ENCODE measurements at places on chromosomes 3 and 15.

DNA sequence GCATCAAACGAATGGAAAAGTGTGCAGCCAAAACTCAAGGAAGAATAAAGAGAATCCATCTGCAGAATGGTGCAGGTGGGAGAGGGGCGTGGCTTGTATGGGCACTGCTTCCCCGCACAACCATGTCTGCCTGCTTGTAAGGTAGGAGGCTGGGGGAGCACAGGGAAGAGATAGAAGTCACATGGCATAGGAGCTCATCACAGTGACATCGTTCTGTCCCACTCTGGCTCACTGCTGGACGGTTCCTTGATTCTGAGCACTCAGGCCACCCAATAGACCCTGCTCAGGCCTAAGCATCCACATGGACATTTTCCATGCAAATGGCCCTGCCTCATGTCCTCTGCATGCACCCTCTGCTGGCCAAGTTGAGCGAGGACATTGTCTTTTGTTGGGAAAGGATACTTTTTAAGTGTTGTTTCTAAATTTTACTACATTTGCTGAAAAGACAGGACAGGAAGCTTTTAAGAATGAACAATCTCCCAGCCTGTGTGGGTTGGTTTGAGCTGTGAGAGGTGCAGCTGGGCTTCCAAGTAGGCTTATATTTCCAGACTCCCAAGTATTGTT is 3.1 kb downstream of the MYLK start:
- DNase-seq: no peak

GRCh38 chr15:33679061-33679460 is 289.2 kb upstream of the CHRM5 start:
- no peak for DNase-seq

DNA sequence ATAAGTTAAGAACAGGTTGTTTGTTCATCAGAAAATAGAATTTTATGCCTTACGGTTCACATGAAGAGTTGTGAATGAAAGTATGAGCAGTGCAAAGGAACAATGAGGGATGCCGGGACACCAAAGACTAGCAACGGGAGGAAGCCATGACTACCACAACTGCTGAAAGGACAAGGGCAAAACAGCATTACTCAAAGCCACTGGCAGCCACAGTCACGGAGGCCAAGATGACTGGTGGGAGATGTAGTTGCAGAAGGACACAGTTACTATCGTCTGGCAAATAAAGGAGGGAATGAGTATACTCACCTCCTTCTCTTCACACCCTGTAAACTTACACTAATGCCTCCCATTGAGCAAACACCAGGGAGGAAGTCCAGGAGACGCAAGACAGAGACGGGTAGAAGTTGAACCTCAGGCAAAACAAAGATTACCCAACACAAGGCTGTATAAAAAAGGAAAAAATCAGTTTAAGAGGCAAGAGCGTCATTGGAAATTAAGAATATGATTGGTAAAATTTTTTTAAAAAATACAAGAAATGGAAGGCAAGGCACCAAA is 675.5 kb downstream of the FHIT start:
- no peak for DNase-seq

DNA sequence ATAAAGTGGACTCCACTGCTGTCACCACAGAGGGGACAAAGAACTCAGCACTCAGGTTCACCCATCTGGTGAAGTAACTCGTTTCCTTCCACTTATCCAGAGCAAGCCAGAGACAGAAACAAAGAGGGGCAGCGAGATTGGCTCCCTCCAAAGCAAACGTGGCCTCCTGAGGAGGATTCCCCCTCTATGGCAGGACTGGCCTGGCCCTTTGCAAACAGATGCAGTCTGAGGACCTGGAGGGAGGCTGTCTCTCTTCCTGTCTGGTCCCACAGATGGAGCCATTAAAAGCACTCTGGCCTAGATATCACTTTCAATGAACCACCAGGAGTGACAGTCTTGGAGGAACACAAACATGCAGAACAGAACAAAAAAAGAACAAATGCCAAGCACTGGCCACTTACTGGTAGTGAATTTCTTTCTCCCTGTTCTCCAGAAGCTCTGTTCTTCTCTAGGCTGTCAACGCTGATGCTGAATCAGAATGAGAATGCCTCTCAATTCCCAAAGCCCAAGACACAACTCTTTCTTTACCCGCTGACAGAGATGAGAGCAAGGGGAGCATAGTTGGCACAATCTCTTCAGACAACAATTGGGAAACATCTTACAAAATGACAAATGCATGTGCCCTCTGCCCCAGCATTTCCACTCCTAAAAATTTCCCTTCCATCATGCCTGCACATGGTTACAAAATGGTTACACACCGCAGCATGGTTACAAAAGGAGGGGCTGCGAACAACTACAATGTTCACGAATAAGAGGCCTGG is 14.3 kb downstream of the KLHL25 start:
- DNase-seq: no peak

DNA sequence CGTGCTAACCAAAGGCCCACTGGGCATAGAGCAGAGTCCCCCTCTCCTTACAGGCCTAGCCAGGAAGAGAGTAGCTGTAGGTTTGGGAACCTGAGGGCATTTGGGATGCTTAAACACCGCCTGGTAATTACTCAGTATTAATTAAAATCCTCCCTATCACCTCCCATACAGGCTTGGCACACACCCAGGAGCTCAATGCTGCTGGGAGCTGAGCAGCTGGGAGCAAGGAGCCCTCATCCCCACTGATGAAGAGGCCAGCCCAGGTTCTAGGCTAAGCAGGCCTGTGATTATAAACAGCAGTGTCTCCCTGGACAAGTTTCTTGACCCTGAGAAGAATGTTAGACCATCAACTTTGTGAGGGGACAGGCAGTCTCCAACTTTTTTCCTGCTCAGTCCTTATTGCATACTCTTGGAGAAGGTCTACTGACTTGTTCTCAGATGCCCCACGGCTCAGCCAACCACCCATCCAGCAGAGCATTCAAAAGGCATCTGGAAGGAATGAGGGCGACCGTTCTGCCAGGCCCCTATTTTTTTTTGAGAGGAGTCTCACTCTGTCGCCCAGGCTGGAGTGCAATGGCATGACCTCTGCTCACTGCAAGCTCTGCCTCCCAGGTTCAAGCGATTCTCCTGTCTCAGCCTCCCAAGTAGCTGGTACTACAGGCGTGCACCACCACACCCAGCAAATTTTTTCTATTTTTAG is 1.3 kb upstream of the PRKAR2A start:
- no peak for DNase-seq

GRCh38 chr15:57218826-57219576 is 157.3 kb upstream of the CGNL1 start:
- DNase-seq: no peak

DNA sequence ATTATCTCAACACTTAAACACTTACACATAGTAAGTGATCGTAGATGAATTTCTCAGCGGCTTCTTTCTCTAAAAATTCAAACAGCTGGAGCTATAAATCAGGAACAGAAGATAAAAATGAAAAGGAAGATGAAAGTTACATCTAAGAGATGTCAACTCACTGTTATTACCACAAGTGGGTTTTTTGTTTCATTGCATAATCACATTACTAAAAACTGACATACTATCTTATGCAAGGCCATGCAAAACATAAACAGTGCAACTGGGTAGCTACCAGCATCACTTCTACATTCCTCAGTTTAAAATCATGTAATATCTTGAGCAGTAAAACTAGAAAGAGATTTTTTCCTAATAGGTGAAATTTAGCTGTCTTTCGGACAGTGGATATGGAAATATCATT is 14.9 kb downstream of the MINDY4B start:
- DNase-seq: no peak

DNA sequence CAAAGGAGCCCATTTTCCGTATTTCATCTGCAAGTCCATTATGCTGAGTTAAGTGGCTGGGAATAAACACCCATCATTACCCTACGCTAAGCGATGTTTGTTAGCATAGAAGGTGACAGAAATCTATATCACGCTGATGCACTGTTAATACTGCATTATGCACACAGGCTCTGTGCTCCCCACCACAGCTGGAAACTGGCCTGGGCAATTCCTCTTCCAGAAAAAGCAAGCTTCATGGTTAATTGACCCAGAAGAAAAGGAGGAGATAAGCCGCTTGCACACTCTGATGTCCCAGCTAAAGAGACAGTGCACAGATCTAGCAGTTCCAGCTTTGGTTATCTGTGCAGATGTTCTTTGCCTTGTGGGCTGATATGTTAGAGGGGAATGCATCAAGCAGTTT is 232.6 kb downstream of the NTRK3 start:
- DNase-seq: no peak

- DNase-seq: no peak
Observed at GRCh38 chr3:113927556-113927955, 20.3 kb upstream of the ZDHHC23 start.

DNA sequence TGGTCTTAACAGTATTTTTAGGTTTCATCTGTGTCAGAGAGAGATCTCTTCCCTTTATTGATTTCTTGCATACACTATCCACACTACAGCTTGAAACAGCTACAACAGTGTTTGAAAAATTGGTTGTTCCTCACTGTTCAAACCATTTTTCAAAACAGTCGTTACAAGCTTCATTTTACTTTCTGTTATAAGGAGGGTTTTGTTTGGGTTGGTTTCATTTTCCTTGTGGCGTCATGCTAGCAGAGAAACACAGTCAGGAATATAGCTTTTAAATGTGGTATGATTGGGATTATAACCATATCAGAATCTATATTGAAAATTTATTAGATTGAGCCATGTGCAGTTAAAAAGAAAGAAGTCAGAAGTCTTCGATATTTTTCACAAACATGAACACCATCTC is 400.6 kb downstream of the ZBTB20 start:
- no peak for DNase-seq

DNA sequence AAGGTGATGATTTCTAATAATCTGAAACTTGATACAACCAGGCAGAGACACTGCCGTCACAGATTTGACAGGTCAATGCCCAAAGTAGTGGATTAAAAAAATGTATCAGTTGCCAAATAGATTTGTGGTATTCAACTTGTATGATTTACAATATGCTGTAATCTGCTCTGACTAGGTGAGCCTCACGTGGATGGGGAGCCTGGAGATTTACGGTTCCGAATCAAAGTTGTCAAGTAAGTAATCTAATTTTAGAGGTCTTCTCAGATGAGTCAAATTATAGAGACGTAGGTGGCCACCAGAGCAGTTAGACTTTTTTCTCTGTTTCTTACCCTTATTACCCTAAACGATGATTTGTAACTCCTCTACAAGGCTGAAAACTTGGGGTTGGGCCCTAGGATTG is 12.0 kb downstream of the DNAJB11 start:
- DNase-seq: no peak

GRCh38 chr3:112604536-112604935 is 36.4 kb downstream of the CCDC80 start:
- DNase-seq: no peak

DNA sequence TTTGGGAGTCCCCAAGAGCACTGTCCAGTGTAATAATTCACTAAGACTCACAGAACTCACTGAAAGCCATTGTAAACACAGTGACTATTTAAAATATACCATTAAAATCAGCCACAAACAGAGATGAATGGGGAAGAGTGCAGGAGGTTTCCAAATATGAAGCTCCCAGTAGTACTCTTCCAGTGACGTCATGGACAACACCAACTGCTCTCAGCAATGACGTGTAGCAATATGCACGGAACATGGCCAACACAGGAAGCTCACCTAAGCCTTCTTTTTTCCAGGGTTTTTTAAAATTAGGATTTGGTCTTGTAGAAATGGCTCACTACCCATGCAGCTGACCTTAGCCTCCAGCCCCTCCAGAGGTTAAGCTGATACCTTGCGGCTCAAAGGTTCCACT is 1224.1 kb upstream of the CADM2 start:
- no peak for DNase-seq

- DNase-seq: no peak
Observed at GRCh38 chr15:57340682-57341259, 35.5 kb upstream of the CGNL1 start.

GRCh38 chr15:82539691-82540054 is 584 bp downstream of the RPS17 start:
- no peak for DNase-seq

- no peak for DNase-seq
Observed at GRCh38 chr15:28959326-28959725, 73.6 kb downstream of the APBA2 start.

- no peak for DNase-seq
Observed at GRCh38 chr3:29554566-29554965, 273.7 kb downstream of the RBMS3 start.

- DNase-seq: no peak
Observed at GRCh38 chr3:12139111-12139511, 19.6 kb downstream of the TIMP4 start.

DNA sequence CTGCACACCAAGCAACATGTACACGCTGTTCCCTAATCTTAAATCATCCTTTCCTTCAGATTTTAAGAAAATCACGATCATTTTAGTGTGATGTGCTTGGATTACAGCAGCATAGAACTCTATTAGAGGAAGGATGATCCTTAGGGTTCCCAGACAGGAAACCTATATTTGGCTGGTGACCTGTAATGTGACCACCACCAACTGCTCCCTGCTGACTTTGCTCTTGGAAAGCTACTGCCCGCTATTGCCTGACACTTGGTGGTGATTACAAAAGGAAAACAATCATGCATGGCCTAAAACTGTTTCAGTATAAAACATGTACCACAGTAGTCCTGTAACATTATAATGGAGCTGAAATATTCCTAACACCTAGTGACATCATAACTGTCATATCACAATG is 27.2 kb upstream of the LMOD3 start:
- no peak for DNase-seq

DNA sequence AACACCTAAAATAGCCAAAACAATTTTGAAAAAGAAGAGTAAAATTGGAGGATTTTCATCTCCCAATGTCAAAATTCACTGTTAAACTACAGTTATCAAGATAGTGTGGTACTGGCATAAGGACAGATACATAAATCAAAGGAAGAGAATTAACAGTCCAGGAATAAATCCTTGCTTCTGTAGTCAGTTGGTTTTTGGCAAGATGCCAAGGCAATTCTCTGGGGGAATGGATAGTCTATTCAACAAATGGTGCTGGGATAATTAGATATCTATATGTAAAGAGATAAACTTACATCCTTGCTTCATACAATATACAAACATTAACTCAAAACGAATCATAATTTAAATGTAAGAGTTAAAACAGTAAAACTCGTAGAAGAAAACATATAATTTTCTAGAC is 57.9 kb upstream of the SELENOK start:
- DNase-seq: no peak

DNA sequence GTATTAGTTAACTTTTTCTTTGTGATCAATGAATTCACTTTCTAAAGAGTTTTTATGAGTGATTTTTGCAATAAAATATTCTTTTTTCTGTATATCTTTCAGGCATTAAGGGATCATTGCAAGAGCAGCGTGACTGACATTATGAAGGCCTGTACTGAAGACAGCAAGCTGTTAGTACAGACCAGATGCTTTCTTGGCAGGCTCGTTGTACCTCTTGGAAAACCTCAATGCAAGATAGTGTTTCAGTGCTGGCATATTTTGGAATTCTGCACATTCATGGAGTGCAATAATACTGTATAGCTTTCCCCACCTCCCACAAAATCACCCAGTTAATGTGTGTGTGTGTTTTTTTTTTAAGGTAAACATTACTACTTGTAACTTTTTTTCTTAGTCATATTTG is 24.4 kb downstream of the SELENOT start:
- no peak for DNase-seq

DNA sequence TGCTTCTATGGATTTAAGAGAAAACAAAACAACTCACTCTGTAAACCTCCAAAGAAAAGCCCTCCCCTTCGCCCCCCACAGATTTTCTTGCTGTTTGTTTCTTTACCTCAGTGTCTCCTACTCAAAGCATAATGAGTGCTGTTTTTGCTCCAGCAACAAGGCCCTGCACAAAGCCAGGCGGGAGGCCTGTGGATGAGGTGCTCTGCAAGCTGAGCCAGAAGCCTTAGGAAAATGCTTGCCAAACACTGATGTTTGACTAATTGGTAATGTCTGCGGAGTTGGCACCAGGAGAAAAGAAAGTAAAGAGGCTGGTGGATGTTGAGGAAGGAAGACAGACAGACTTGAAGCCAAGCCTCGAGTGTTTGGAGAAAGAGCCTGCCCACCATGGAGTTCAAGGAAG is 99.7 kb downstream of the RARB start:
- DNase-seq: no peak
